Placental pericyte (primary cell): ENCODE measurements at places on chromosomes 12 and 14. TPM values are rescaled to one million over a fixed set of nuclear protein-coding genes. Genes with fewer than 3 reads are reported as not detected.

Gene TAS2R8
- 0.43 TPM in 1 of 2 replicates, not detected in the other for total RNA-seq

Gene SDSL
- total RNA-seq: 2.1 and 3.5 TPM in 2 replicates

Gene TEX52
- not detected in 2 replicates for total RNA-seq

Gene NRXN3
- 0.22 and 0.72 TPM in 2 replicates for total RNA-seq

Gene TMEM179
- not detected in 2 replicates for total RNA-seq

Gene TMPO
- 39.2 and 169 TPM in 2 replicates for total RNA-seq

Gene MMP19
- 9.0 and 11.2 TPM in 2 replicates for total RNA-seq

Gene PTPRO
- 0.72 TPM in 1 of 2 replicates, not detected in the other for total RNA-seq

Gene P2RX7
- 0.14 and 2.8 TPM in 2 replicates for total RNA-seq

Gene RNASE1
- total RNA-seq: 0.43 TPM in 1 of 2 replicates, not detected in the other
